A549 treated with GW870086 at 1 μM for 4 hours (cell line): ENCODE measurements at places on chromosomes 16 and 17. TPM values are rescaled to one million over a fixed set of nuclear protein-coding genes. Genes with fewer than 3 reads are reported as not detected.

ERN2 gene
- total RNA-seq = not detected in 5 replicates

IL34 gene
- total RNA-seq = 0.44 to 0.85 TPM (median 0.45 TPM) in 5 replicates

CDH13 gene
- total RNA-seq = 0.02 to 0.03 TPM in 2 of 5 replicates, not detected in the others

CD300A gene
- total RNA-seq = not detected in 5 replicates

RTN4RL1 gene
- total RNA-seq = 9.6 to 11.9 TPM (median 11.1 TPM) in 5 replicates

TOB1 gene
- total RNA-seq = 89.6 to 102 TPM (median 94.0 TPM) in 5 replicates

PROCA1 gene
- 0.88 to 1.8 TPM (median 1.3 TPM) in 5 replicates for total RNA-seq

NPIPA3 gene
- total RNA-seq = 1.2 to 2.1 TPM (median 1.4 TPM) in 5 replicates

KRT15 gene
- total RNA-seq = 2.7 to 4.0 TPM (median 3.2 TPM) in 5 replicates

IL21R gene
- total RNA-seq = 0.05 to 0.08 TPM (median 0.07 TPM) in 3 of 5 replicates, not detected in the others

GUCY2D gene
- 0.24 to 0.34 TPM in 2 of 5 replicates, not detected in the others for total RNA-seq

SGSH gene
- total RNA-seq = 18.3 to 28.1 TPM (median 23.9 TPM) in 5 replicates

CA5A gene
- not detected in 5 replicates for total RNA-seq

TNFRSF17 gene
- total RNA-seq = not detected in 5 replicates

ZP2 gene
- total RNA-seq = not detected in 5 replicates

EPX gene
- total RNA-seq = not detected in 5 replicates

TBC1D3C gene
- total RNA-seq = 0.07 TPM in 1 of 5 replicates, not detected in the others

GNAO1 gene
- 0.46 to 0.86 TPM (median 0.65 TPM) in 5 replicates for total RNA-seq

RABEP2 gene
- total RNA-seq = 9.0 to 10.3 TPM (median 9.6 TPM) in 5 replicates

CFAP97D1 gene
- total RNA-seq = 0.03 TPM in 1 of 5 replicates, not detected in the others

SEPTIN12 gene
- not detected in 5 replicates for total RNA-seq

KRT32 gene
- total RNA-seq = 0.13 TPM in 1 of 5 replicates, not detected in the others

FZD2 gene
- 26.0 to 31.3 TPM (median 27.9 TPM) in 5 replicates for total RNA-seq

TBC1D3H gene
- total RNA-seq = not detected in 5 replicates

CYGB gene
- 0.56 to 1.6 TPM (median 1.0 TPM) in 5 replicates for total RNA-seq

CBX2 gene
- 12.3 to 17.4 TPM (median 15.8 TPM) in 5 replicates for total RNA-seq

GLIS2 gene
- 19.7 to 28.0 TPM (median 26.5 TPM) in 5 replicates for total RNA-seq

CNTNAP4 gene
- total RNA-seq = not detected in 5 replicates
